ENCODE measurements at places on chromosomes 12 and 14. TPM values are rescaled to one million over a fixed set of nuclear protein-coding genes. Genes with fewer than 3 reads are reported as not detected.
A peak's percentile ranks its signal among the peaks of the same experiment; 100 is the strongest.

DNA sequence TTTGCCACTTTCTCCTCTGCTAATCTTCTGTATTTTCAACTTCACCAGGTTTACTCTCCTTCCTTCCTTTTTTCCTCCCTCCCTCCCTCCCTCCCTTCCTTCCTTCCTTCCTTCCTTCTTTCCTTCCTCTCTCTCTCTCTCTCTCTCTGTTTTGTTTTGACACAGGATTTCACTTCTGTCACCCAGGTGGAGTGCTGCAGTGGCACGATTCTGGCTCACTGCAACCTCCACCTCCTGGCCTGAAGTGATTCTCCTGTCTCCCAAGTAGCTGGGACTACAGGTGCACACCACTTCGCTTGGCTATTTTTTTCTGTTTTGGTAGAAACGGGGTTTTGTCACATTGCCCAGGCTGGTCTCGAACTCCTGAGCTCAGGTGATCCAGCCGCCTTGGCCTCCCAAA lies 181.2 kb upstream of the BTG1 start:
- no peak for ATAC-seq

DNA sequence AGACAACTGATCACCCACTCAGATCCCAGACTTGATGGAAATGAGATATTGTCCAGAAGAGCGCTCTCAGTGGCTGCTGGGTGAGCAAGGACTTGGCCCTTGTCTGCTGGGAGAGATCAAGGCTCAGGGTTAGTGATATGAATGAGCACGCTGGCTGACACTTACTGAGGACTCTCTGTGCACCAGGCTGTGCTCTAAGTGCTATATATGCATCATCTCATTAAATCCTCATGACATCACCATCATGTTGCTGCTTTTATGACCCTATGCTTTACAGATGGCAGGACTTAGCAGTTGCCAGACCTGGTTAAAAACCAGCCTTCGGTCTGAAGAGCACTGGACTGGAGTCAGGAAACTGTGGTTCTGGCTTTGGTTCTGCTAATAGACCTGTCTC lies 260.9 kb downstream of the VRK1 start:
- peak; percentile 78 for ATAC-seq

- ATAC-seq = peak; percentile 76
Measured at GRCh38 chr14:72699852-72700257, 194.0 kb downstream of the DPF3 start.

- peak; percentile 69 for ATAC-seq
Measured at GRCh38 chr12:130948136-130948535, 5.6 kb upstream of the ADGRD1 start.

TMEM132C gene
- 0.67 TPM for total RNA-seq

DNA sequence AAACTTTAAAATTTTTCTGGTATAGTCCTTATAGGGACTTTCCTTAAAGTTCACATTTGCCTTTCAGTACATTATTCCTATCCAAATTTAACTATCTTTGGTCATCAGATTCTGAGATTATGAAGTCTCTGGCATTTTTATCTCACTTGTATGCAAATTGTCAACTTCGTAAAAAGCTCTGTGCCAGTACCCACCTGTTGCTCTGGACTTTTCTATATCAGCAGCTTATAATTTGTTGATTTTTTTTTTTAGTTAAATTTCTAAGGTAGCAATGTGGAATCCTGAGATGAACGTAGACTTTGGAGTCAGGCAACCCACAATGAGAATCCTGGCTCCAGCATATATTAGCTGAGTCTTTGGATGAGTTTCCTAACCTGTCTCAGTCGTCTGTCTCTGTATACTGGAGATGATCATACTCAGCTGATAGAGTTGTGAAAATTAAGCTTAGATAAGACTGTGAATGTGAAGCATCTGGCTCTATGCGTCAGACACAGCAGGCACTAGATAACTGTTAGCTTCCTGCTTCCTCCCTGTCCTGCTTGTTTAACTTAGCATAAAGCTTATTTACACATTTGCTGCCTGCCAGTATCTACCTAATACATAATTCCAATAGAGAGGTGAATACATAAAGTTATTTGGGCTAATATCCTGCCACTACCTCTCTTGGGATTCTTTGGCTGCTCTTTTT lies 59.8 kb downstream of the MARK3 start:
- ATAC-seq = no peak

KERA gene
- not detected for total RNA-seq

WNT1 gene
- not detected for total RNA-seq

- ATAC-seq = peak; percentile 28
Measured at GRCh38 chr12:1829306-1829900, 9.0 kb downstream of the LRTM2 start.

DNA sequence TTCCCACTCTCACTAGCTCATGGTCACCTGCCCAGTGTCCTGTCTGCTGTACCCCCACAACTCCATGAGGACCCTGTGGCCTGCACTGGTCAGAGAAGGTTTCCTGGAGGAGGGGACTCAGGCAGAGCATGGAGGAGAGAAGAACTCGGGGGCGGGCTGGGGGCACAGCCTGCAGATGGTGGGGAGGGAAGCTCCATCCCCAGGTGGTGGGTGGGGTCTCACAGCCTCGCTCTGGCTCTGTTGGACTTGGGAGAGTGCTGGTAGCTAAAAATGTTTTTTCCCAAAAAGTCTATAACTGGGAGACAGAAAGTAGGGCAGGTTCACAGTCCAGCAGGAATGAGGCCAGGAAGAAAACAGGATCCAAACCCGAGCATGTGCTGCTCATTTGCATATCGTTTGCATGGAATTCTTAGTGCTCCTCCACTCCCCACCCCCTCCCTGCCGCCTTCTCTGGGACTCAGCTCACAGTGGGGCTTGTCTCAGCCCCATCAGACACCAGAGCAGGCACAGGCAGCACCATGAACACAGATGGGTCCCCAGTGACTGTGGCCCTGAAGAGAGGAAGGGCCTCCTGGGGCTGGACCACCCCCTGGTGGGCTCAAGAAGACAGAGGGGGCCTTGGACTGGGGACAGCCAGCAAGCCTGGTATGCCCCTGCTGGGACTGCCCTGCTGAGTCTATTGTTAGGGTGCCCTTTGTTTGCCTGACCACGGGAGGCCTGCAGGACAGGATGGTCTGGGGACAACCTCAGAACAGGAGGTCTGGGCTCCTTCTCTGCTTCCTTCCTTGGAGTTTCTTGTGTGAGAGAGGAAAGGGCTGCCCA lies 67.0 kb upstream of the SFSWAP start:
- no peak for ATAC-seq

GRCh38 chr12:106429043-106429552 lies 71.5 kb downstream of the POLR3B start:
- ATAC-seq = no peak

SYNDIG1L gene
- total RNA-seq = not detected

CIT gene
- total RNA-seq = 9.9 TPM

TBX3 gene
- total RNA-seq = 17.4 TPM

PAPLN gene
- total RNA-seq = 2.8 TPM

DNA sequence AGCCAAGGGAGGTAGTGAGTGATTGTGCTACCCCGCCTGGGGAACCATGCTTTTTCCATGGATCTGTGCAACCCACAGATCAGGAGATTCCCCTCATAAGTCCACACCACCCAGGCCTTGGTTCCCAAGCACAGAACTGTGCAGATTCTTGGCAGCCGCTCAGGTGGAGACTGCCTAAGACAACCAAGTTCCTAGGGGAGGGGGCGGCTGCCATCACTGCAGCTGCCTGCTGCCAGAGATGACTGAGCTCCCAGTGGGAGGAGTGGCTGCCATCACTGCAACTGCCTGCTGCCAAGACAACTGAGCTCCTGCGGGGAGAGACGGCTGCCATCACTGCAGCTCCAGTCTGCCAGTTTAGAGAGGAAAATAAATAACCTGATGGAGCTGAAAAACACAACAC lies 138.3 kb upstream of the GARIN2 start:
- no peak for ATAC-seq

- ATAC-seq = no peak
Measured at GRCh38 chr12:11804130-11804529, 154.7 kb downstream of the ETV6 start.

DNA sequence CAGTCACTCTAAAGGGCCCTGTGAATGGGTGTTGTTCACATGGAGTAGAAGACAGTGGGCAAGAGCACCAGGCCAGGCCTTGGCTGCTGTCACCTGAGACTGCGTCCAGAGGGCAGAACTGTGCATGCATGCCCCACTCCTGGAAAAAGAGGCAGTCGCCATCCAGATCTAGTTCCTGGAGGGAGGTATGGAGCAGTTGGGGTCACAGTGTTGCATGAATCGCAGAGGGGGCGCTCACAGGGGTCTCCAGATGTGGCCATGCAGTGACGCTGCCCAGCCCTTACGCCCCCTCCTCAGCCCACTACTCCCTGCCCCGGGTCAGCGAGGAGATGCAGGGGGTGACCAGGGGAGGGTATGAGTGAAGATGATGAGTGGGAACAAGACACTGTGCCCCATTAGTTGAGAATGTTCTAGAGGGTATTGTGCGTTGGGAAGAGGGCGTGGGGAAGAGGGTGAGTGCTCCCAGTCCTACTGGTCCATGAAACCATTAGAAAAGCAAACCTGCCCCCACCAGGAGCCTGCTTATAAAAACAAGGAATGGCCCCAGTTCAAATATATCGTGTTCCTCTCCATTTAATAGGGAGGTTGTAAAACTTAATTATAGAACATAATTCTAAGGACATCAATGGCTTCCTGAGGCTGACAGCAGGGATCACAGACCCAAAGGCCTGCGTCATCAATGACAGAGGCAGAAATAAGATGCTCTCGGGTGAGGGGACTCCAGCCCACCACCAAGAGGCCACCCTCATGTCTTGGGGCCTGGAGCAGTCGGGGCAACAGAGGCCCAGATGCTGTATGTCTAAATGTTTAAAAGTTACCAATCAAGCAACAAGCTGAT lies 32.2 kb upstream of the BCL7A start:
- ATAC-seq = no peak

GRCh38 chr12:122366685-122367475 lies 55.6 kb downstream of the CLIP1 start:
- ATAC-seq = peak; percentile 100

- ATAC-seq = no peak
Measured at GRCh38 chr14:79686196-79686595, 525.1 kb downstream of the DIO2 start.

GRCh38 chr12:116426391-116427136 lies 132.6 kb upstream of the MAP1LC3B2 start:
- ATAC-seq = no peak

KRT7 gene
- total RNA-seq = 1.0 TPM

APOF gene
- 0.30 TPM for total RNA-seq

GRCh38 chr12:108849660-108850059 lies 7.7 kb downstream of the SSH1 start:
- no peak for ATAC-seq

DNA sequence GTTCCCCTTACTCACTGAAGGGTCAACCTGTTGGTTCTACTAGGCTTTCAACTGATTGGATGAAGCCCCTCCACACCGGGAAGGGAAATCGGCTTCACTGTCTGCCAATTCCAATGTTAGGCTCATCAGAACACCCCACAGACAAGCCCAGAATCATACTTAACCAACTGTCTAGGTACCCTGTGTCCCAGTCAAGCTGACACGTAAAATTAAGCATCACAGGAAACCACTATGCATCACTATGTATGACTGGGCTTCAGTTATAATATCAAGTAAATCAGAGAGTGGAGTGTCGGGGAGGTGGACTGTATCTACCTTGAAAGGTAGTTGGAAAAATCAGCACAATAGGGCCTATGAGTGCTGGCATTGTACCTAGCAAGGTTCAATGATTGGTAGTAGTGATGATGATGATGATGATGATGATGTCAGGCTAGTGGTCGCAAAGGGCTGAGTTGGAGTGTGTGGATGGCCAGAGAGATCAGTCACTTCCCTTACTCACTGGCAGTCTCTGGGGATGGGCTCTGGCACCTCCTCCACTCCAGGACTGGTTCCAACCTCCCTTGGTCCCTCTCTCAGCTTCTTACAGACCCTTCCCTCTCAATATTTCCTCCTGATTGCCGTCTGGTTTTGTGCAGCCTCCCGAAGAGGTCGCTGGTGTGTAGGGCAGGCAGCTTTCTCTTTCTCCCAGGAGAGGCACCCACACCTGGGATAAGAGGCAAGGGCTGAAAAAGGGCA lies 3.3 kb upstream of the ATG101 start:
- no peak for ATAC-seq

DNA sequence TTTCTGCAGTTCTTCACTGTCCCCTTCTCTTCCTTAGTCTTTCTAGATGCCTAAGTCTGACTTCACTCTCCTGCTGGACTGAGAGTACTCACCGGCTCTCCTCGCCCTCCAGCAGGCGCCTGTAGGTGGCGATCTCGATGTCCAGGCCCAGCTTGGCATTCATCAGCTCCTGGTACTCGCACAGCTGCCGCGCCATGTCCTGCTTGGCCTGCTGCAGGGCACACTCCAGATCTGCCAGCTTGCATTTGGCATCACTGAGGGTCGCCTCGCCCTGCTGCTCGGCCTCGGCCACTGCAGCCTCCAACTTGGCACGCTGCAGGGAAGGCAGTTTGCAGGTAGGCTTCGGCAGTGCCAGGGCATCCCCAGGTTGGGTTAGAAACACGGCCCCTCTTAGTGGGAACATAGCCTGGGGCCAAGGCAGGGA lies 5.2 kb downstream of the KRT84 start:
- ATAC-seq = peak; percentile 67

GRCh38 chr12:121532503-121533393 lies 48.1 kb downstream of the KDM2B start:
- no peak for ATAC-seq

GRCh38 chr14:35201066-35201465 lies 78.7 kb downstream of the PRORP start:
- no peak for ATAC-seq

DNA sequence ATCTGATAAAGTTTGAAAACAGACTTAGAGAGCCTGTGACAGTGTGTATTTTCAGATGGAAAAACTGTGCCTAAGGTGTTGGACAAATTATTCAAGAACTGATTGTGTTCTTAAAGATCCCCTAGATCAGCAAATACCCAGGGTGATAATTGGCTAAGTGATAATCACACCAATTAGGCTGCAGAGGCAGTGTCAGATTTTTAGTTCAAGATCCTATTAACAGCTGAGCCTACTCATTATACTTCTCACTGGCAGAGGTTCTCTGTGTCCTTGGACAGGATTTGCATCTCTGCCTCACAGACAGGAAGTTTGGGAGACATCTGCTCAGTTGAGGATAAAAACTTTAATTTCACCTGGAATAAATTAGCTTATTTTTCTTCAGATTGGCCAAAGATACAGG lies 4.3 kb upstream of the FGD4 start:
- no peak for ATAC-seq

KRT73 gene
- 0.06 TPM for total RNA-seq

DNA sequence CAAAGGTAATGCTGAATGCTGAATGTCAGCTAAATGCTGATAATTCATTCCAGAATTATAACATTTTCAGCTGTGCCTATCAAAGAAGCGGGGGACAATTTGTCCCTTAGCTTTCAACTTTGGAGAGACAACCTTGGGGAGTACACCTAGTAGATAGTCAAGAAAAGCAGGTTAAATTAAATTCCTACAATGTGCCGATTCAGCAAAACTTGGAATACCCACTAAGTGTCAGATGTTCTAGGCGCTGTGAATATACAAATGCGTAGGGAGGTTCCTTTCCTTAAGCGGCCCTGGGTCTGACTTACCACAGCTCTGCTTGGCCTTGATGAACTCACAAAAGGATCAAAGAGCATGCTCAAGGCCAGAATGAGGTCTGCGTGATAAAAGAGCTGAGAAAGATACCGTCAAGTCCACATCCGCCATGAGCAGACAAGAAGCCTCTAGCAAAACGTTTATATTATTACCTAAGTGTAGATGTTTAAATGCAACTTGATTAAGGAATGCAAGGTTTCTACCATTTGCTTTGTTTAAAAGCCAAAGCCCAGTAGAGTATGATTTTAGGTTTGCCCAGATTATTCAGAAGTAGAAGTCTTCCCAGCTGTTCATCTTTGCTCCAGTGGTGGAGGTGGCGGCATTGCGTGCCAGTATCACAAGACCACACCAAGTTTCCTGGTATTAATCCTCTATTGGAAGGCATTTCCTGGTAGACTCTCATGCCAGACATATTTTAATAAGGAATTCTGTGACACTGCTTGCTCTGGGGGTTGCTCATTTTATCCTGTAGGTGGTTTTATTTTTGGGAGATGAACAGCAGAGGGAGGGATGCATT lies 368.6 kb downstream of the DPF3 start:
- no peak for ATAC-seq
